ENCODE measurements at places on chromosomes 4 and X.

DNA sequence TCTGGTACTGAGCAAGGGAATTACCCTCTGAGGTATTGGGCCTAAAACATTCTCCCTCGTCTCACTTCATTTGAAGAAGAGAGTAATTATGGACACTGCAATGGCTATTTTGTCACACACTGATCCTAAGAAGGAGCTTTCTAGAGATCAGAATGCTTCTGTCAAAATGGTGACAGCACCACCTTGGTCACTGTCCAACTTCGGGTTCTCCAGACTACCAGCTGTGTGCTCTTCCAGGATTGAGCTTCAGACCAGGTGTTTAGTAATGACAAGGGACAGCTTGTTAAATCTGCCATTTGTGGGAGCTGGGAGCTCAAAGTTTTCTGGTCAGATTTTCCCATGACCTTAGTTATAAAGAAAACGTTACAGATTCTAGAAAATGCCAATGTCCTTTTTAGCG lies 105.4 kb downstream of the POLA1 start:
- DNase-seq = no peak

GRCh38 chr4:92120810-92121498 lies 182.8 kb upstream of the GRID2 start:
- DNase-seq = no peak

- no peak for DNase-seq
These were observed 23.4 kb upstream of the PAQR3 start for GRCh38 chr4:78962597-78963115.

GRCh38 chr4:5079581-5079980 lies 28.3 kb downstream of the STK32B start:
- no peak for DNase-seq

DNA sequence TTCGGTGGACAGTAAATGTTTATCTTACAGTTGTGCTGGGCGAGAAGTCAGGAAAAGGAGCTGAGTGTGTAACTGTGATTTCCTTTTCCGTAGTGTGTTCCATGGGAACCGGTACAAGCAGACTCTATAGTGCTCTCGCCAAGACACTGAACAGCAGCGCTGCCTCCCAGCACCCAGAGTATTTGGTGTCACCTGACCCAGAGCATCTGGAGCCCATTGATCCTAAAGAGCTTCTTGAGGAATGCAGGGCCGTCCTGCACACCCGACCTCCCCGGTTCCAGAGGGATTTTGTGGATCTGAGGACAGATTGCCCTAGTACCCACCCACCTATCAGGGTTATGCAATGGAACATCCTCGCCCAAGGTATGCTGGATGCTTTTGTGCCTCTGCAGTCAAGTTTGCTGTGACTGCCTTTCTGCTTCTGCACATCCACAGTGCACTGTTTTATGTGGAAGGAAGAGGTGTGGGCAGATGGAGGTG lies 27.4 kb downstream of the NOCT start:
- no peak for DNase-seq

- no peak for DNase-seq
These were observed 40.4 kb upstream of the AFAP1 start for GRCh38 chr4:7980036-7980435.

GRCh38 chr4:1207603-1208265 lies 35.4 kb upstream of the SPON2 start:
- peak; percentile 22 for DNase-seq

DNA sequence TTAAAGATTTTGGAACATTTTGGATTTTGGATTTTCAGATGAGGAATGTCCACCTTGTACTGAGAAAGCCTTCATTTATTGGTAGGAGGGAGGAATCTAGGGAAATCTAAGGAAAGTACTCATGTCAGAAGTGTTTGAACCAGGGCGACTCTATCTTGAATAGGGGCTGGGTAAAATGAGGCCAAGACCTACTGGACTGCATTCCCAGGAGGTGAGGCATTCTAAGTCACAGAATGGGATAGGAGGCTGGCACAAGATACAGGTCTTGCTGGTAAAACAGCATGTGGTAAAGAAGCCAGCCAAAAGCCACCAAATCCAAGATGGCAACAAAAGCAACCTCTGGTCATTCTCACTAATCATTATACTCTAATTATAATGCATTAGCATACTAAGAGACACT lies 118.9 kb downstream of the MXRA5 start:
- DNase-seq = no peak

DNA sequence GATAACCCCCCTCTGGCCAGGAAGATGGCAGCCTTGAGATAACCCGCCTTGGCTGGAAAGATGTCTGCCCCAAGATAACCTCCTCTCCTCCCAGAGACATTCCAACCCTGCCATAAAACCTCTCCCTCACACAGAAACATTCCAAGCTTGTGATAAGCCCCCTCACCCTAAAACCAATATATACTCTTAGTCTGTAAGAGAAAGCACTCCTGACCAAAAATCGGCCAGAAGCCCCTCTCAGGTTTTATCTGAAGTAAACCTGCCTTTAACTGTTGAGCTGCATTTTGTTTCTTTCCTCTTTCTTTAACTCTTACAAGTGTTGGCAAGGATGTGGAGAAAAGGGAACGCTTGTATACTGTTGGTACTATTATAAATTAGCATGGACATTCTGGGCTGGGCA lies 8.5 kb downstream of the ERCC6L start:
- DNase-seq = no peak

Data from BE2C (cell line).